Stimulated activated CD8-positive, alpha-beta memory T cell treated with anti-CD3 and anti-CD28 coated beads, Interleukin-7, amount 100 ng/mL, for 1 hour (primary cell): ENCODE measurements at places on chromosomes 7 and 10.

GRCh38 chr7:35802649-35803048, 1.8 kb downstream of the SEPTIN7 start:
- DNase-seq, result no peak

GRCh38 chr10:123939591-123939990, 48.0 kb upstream of the CPXM2 start:
- DNase-seq, result no peak

- no peak for DNase-seq
Measured at GRCh38 chr10:49528977-49529506, 9.9 kb downstream of the ERCC6 start.

DNA sequence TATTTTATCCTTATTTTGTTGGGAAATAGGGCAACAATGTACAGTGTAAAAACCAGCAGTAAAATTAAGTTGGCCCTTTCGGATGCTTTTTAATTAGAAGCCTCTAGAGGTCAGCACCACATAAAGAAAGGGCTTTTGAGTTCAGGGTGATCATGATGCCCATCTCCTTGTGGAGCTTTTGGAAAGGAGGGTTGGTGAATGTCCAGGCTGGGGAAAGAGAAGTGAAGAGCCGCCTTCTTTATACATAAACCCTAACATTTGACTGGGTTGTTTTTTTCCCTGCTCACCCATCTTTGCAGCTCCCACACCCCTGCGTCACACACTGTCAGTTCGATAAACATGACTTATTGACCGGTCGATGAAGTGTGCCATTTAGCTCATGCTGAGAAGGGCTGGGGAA, 29.8 kb downstream of the MTURN start:
- DNase-seq, result no peak

DNA sequence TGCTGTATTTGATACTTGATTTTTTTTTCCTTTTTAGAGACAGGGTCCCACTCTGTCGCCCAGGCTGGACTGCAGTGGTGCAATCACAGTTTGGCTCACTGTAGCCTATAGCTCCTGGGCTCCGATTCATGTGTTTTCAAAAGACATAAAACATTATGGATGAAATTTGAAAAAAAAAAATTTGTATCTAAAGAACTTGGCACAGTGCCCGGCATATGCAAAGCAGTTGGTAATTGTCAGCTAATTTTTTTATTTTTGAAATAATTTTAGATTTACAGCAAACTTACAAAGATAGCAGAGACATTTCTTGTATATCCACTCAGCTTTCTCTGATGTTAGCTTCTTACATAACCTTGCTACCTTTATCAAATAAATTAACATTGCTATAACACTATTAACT, 20.3 kb upstream of the SAMD8 start:
- no peak for DNase-seq

GRCh38 chr7:119102291-119102690, 877.8 kb downstream of the ANKRD7 start:
- no peak for DNase-seq

- DNase-seq, result no peak
Measured at GRCh38 chr7:56605146-56605545, 488.9 kb upstream of the NUPR2 start.

DNA sequence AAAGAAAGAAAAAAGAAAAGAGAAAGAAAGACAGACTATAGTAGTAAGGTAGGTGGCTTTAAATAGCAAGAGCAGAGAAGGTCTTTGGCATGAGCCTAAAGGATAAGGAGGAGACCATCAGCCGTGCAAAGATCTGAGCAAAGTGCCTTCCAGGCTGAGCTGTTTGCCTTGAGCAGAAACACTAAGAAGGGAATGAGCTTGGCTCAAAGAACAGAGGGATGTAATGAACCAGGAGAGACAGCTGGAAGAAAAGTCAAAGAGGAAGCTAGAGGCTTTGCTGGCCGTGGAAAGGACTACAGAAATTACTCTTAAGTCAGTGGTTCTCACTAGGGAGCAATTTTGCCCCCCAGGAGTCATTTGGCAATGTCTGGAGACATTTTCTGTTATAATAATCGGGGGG, 228.6 kb downstream of the FGFR2 start:
- no peak for DNase-seq

DNA sequence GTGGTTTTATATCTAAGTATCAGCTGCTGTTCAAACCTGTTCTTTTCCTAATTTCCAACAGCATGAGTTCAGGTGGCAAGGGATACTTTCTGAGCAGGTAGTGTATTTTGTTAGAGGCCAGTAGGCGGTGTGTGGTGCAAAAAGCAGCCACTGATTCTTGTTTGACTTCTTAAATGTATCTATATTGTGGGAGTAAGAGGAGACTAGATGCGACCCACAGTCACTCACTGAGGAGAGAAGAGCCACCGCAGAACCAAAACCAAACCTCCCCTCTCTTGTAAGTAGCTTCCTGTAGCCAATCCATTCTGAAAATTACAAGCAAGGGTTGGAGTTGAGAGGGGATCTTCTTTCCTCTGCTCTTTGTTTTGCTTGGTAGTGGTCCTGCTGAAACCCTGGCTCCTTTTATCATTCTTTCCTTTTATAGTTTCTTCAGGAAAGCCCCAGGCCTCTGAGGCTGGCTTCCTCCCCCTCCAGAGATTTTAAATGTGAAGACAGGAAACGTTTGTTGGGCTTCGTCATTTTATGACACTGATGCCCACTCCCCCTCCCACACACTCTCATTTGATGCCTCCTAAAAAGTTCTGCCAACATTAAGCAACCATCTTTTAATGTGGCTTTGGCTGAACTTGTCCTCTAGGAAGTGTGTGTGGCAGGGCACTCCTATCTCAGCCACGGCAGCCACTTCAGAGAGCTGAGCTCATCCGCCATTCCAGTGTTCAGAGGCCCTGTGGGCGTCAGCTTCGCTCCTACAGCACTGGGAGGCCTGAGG, 566.0 kb downstream of the SUGCT start:
- DNase-seq, result no peak

DNA sequence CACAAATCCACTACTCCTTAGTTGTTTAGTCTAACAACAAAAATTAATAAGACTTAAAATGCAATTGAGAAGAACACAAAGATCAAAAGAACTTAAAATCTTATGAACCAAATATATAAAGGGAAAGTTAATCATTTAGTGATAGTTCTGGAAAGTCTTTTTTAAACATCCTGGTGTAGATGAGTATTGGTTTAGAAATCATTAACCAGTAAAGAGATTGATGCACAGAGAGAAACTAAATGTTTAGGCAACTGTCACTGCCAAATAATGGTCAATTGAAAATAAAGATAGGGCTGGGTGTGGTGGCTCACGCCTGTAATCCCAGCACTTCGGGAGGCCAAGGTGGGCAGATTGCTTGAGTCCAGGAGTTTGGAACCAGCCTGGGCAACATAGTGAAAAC, 44.9 kb downstream of the SP8 start:
- no peak for DNase-seq

DNA sequence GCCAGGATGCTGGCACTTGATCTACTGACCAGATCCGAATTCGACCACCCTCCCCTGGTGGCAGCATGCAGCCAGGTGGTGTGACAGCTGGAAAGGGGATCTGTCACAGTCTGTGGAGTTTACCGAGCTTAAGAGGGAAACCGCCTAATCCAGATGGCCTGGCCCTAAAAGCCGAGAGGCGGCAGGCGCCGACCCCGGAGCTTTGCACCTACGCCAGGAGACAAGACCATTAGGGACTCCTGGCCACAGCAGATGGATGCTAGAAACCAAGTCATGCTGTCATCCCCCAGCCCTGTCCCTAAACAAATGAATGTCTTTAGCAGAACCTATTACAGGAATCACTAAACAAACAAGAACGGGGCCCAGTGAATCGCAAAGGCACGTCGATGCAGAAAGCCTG, 27.7 kb downstream of the RCC1L start:
- DNase-seq, result no peak

DNA sequence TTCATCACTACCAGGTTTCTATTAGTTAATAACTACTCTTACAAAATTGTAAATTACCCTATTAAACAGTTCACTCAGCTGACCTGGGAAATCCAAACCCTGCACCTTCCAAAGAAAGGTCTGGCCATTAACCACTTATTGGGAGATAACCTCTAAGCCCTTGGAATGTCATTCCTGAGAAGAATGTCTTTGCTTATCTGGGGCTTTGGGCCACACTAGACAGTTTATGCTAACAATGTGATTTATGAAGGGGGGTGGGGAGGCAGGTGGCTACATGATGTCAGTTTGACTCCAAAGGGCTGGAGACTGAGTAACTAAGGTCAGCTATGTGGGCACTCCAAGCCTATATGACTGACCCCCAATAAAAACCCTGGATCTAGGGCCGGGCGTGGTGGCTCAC, 50.7 kb downstream of the AKR1D1 start:
- DNase-seq, result no peak

GRCh38 chr10:48271047-48271730, 3.3 kb downstream of the FRMPD2 start:
- no peak for DNase-seq

DNA sequence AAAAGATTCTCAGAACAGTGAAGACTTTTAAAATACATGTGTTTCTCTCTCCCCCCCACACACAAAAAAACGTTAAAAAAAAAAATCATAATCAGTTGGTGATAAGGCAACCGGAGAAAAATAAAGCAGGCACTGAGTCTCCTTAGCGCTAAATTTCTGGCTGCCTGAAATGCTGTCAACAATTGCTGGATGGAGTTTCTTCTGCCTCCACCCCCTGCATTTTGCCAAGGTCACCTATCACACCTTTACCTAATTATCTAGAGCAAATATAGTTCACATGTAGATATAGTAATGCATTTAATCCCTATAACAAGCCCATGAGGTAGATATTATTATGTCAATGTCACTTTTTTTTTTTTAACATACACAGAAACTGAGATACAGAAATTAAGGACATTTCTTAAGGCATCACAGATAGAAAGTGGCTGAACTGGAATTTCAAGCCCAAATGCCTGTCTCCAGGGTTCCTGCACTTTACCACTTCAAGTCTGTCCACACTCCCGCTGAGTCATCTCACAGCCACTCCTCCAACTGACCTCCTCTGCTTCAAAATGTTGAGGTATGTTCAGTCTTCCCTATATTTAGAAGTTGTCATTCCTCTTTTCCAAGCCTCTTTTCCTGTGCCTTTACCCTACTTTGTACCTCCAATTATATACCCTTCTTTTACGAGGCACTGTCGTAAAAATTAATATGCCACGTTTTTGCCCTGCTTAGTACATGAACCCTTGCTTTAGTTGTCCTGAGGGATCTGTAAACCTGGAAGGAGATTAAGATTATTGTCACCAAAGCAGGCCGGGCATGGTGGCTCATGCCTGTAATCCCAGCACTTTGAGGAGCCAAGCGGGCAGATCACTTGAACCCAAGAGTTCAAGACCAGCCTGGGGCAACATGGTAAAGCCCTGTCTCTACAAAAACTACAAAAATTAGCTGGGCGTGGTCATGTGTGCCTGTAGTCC, 72.8 kb upstream of the MPP7 start:
- no peak for DNase-seq

- DNase-seq, result no peak
Measured at GRCh38 chr10:82171899-82172298, 296.9 kb downstream of the NRG3 start.

DNA sequence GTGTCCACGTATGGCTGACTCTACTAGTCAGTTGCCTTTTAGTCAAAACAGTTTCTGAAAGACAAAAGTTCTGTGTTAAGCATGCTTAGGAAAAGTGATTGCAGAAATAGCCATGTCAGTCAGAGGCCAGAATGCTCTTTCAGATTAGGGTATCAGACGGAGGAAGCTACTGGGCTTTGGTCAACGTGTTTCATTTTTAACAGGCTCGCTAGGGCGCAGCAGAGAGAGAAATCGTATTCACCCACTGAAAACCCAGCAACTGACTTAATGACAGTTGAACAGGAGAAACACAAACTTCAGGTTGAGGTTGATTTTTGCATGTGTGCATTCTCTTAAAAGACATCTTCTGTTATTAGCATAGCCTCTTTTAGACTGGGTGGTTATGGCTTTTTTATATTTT, 322.6 kb upstream of the KIAA1217 start:
- DNase-seq, result no peak

- no peak for DNase-seq
Measured at GRCh38 chr10:32331606-32332005, 15.4 kb downstream of the EPC1 start.

DNA sequence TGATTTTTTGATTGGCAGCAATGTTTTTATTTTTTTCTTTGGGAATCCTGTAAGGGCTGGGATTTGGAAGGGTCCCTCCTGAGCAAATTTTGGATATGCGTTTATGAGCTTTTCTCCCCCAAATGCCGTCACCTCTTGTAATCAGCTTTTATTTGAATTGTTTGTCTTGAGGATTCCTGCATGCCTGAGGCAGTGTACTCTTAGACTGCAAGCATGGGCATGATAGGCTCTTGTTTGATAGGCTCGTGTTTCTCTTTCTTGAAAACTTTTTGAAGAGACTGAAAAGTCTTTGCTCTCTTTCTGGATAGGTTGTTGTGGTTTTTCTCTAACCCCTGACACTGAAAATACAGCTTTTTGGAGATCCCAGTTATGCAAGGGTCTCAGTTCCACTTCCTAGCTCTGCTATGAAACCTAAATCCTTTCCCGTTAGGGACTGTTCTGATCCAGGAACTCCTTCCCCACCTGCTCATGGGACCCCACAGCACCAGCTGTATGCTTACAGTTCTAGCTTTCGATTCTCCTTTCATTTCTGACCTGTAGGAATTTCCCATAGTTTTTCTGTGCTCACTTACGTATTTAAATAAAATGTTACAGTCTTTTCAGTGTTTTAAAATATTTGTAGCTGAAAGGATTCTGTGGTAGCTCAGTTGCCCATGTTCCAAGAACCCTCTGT, 17.2 kb downstream of the TSPAN13 start:
- DNase-seq, result no peak

DNA sequence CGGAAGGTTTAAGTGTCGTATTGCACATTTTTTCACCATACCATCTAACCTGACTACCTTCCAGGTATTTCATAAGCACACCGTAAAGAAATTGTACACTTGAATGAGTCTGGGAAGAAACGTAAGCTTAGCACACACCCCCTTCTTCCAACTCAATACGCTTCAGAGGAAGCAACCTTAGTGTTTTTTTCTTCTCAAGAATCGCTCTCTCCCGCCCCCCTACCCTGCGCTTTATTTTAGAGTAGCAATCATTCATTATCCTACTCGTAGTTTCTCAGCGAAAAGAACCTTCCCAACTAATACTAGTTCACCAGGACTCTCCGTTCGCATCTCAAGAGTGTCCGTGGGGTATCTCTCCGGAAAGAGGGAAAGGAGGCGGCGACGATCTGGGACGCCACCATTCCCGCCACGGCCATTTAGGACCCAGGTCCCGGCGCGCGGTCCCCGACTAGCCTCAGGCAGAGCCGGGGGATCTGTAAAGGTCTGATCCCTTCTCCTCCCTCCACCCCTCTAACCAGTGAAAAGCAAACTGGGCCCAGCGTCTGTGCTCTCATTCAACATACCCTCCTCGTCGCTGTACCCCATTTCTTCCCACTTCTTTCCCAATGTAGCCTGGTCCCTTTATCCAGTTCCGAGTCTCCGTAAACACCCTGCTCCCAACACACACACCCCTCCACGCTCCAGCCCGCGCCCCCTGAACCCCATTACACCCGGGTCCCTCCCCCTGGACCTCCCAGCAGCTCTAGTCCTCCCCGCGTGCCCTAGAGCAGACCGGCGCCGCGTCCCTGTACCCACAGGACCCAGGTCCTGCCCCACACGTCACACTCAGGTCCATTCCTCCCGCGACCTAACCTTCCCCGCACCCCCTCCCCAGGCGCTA, 16.0 kb downstream of the MYOZ1 start:
- no peak for DNase-seq

GRCh38 chr10:42623929-42624328, 14.4 kb downstream of the ZNF33B start:
- no peak for DNase-seq

- DNase-seq, result no peak
Measured at GRCh38 chr10:88196291-88196690, 332.9 kb downstream of the PTEN start.
